ENCODE measurements at places on chromosomes 2 and 18.
A peak's percentile ranks its signal among the peaks of the same experiment; 100 is the strongest.

DNA sequence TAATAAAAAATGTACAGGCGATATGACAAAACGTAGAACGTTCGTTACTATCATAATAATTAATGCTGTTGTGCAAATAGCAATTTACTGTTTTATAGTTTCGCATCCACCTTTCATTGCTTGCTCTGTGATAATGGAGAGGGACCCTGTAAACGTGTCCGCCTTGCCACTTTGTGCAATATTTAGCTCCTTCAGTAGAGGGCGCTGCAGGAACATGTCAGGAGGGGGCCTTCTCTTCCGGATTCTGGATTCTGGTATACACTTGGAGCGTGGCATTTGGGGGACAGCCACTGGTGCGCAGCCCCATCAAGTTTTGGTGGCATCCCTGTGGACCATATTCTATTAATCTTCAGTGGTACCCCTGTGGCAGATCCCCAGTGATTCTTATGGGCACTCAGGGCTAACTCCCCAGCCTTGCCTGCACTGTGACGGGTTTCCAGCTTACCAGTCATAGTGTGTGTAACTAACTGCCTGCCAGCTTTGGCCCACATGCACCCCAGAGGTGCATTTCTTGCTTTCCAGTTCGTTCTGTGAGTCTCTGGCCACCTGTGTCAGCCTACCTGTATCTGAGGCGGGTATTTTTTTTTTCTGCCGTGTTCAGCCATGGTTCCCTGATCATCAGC is 140.3 kb downstream of the CYRIA start:
- peak; percentile 36 for DNase-seq

DNA sequence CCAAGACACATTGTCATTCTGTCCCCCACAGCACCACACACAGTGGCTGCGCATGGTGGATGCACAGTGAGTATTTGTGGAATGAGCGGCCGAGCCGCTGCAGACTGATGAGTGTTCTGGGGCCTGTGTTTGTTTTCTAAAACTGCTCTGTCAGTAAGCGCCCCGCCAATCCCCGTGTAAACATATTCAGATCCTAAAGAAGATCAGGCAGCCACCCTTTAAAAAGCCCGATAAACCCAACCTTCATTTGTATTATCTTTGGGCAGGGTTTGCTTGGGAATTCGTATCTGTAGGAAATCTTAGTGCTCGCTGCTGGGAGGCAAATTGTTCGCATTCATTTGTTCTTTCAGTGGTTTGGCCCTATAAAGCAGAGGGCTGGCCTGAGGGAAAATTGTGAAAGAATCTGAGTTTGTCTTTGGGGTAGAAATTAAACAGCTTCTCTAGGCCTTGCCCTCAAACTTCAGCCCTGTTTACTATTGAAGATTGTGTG is 68.6 kb downstream of the TGOLN2 start:
- no peak for DNase-seq

DNA sequence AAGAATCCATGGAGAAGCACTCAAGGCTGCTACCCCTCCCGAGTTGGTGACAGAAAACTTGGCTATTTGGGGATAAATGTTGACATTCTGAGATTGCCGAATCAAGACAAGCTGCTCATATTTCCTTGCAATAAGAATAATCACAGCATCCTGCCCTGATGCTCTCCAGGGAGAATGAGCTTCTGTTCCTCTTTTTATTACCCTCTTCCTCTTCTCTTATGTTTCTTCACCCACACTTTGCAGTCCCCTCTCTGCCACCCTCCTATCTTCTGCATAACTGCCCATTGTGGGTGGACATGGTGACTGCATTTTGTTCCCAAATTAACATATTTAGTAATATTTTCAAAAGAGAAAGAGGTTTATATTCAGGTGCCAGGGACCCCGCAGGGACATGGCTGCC is 11.9 kb upstream of the MSGN1 start:
- no peak for DNase-seq

- no peak for DNase-seq
Observed at GRCh38 chr2:150426724-150427123, 60.7 kb downstream of the RND3 start.

GRCh38 chr2:120992791-120993555 is 257.3 kb downstream of the GLI2 start:
- no peak for DNase-seq

GRCh38 chr2:6771634-6772611 is 93.8 kb downstream of the CMPK2 start:
- DNase-seq, result no peak

DNA sequence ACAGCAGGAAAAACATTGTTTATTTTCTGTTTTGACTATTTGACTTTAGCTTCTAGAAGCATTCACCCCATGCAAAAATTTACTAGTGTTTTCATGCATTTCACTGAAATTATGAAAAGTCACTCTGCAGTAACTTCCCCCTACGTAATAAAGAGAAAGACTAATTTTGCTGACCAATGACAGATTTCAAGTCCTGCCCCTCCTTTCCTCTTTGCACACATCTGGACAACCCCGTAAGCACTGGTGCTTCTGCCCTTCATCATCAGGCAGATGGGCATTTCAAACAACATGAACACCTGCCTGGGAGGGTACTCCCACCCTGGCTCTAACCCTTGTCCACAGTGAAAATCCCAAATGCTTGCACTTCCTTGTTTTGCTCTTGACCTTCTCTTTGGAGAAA is 815.0 kb upstream of the ID2 start:
- no peak for DNase-seq

DNA sequence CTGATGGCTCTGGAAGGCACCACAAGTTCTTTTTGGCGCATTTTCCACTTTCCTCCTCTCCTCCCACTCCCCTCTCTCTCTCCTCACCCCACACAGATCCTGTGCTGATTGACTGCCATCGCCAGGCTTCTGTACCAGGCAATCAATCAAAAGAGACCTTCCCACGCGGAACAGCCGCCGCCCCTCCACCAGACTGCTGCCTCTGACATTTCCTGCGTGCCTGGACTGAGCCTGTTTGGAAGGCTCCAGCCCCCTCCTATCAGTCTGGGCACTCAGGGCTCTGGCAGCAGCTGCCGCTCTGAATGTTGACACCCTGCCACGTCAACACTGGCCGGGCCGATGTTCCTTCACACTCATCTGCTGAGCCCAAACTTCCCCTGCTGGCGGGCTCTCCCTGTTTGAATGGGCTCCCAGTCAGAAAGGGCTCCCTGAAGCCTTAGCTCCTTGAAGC is 467.7 kb downstream of the EPHA4 start:
- no peak for DNase-seq

DNA sequence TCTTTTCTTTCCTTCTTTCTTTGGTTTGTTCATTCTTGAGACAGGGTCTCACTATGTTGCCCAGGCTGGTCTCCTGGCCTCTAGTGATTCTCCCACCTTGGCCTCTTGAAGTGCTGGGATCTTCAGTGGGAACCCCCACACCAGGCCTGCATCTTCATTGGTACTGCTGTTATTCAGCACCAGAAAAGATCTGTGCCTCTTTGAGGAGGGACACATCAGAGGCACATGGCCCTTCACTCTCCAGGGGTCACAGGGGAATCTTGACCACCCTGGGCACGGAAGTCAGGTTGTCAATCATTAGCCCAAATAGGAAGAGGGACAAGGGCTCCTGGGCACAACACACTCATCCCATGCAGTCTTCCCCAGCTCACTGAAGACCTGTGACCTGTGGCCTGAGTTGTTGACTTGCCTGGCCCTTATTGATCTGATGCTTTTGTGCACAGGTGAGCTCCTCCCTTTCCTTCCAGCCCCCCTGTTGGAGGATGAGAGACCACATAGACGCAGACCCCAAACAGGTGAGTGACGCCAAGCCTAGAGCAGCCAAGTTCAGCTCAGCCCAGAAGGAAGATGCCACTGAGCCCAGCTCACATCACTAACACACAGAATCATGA is 33.0 kb upstream of the ODC1 start:
- no peak for DNase-seq

DNA sequence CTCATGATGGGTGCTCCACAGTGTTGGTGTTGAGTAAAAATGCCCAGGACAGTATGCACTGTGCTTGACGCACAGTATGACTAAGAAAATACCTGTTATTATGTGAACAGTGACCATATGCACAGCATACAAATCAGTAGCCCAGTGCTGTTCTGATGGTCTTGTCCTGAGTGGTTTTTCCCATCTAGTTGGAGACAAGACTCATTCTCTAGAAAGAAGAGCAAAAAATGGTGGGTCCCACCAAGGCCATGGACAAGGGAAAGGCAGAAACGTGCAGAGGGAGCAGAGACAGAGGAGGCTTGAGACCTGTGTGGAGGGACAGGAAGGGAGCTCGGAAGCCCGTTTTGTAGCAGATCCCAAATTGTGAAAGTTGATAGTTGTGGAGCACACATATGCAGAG is 987 bp upstream of the SMIM21 start:
- DNase-seq, result no peak

- DNase-seq, result no peak
Observed at GRCh38 chr18:55910296-55910695, 322.3 kb upstream of the TCF4 start.

- no peak for DNase-seq
Observed at GRCh38 chr2:85790499-85791188, 36.9 kb downstream of the ATOH8 start.

GRCh38 chr2:200252265-200253067 is 54.0 kb upstream of the SPATS2L start:
- no peak for DNase-seq

- no peak for DNase-seq
Observed at GRCh38 chr2:240916571-240917008, 10.5 kb downstream of the CROCC2 start.

All from CMK (cell line).